ENCODE measurements at places on chromosomes 11 and 22.

GRCh38 chr11:75432911-75433321, at the start of gene KLHL35:
Gene KLHL35 (minus strand): TSS chr11:75433203. CDS start chr11:75430629, 2,574 bp downstream.
- DNase-seq = no peak

GRCh38 chr11:117690484-117691217, 106.4 kb downstream of the DSCAML1 start:
- DNase-seq = no peak

DNA sequence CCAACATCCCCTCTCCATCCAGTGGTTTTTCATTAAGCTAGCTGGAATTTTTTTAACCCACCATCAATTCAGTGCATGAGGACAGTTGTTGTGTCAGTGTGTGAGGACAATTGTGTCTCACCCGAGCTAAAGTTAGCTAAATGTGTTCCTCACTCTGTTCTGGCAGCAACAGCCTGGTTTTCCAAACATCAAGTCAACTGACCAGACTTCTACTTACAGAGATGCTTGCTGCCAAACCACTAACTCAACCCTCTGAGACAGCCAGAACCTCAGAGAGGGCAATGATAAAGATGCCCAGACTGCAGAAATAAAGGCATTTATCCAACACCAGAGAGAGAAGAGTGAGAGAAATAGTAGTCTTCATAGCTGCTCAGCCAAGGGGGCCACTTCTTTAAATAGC, 6.7 kb downstream of the PAMR1 start:
- DNase-seq = no peak

- DNase-seq = no peak
Measured at GRCh38 chr22:46294784-46295183, 1.9 kb upstream of the GTSE1 start.

DNA sequence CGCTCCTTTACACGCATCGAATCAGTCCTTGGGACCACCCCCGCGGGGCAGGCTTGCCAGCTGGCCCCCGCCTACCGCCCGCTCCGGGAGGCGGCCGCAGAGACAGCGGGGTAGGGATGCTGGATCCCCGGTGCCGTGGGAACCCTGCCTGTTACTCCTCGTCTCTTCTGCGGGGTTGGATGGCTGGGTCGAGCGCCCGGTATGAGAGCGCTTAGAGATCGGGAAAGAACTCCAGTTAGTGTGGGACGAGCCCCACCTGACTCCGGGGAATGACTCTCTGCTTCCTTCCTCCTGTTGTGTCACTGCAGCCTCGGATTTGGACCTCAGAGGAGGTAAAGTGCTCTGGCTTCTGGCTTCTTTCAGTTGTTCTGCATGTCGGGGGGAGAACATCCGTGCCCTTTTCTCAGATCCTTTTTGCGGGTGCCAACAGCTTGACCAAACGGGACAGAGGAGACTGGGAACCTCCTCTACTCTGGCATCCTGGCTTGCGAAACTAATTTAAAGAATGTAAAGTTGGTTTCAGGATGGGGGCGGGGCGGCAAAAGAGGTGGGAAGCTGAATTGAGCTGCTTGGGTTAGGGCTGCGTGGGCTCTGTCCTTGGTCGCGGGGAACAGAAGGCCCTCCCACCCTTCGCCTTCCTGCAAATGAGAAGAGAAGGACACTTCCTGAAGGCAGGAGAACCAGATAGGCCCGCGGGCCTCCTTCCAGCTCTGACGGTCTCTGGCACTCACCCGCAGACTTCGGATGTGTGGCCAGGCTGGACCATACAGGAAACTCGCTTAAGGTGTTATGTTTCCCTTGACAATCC, 938 bp downstream of the LAYN start:
- DNase-seq = peak; percentile 71

Data from AG08396 (cell line).